NB4 (cell line): ENCODE measurements at places on chromosomes 11 and 22.

DNA sequence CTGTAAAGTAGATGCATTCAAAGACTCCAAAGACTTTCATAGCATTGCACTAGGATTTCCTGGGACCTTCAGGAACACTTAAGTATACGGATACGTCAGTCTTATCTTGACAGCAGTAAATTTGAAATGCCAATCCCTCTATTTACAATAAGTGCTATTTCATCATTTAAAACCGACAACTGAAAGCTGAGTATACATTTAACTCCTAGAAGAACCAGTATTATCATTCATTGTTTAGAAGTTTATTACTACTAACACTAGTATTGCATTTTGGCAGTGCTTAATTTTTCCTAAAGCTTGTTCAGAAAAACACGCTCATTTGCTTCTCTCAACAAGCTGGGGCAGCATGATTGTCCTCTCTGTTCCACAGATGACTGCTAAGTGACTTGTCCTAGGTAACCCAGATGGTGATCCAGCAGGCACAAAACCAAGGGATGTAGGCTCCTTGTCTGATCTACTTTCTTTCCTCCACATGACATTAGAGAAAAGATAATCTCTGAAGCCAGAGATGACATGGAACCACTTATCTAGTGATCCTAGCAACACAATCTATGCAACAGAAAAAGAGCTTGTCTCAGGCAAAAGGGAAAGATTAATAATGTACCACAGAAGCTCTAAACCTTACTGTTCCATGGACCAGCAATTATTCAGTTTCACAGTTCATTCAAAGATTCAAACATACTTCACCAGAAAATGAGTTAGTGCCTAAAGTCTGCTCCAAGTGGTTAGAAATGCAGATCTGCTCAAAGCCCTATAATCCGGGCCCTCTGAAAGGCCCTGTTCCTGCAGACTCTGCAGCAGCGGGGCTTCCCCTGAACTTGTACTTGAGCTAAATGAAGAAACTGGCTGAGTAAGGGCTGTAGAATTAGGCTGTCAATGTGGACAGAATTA, 5.2 kb downstream of the MAML2 start:
- peak; percentile 23 for DNase-seq

GRCh38 chr11:43706631-43707030, 26.1 kb downstream of the HSD17B12 start:
- DNase-seq, result no peak

- peak; percentile 21 for DNase-seq
Observed at GRCh38 chr22:42080287-42080686, 787 bp downstream of the SMDT1 start.

GRCh38 chr11:6111673-6112072, 4.2 kb downstream of the OR56B4 start:
- DNase-seq, result no peak

DNA sequence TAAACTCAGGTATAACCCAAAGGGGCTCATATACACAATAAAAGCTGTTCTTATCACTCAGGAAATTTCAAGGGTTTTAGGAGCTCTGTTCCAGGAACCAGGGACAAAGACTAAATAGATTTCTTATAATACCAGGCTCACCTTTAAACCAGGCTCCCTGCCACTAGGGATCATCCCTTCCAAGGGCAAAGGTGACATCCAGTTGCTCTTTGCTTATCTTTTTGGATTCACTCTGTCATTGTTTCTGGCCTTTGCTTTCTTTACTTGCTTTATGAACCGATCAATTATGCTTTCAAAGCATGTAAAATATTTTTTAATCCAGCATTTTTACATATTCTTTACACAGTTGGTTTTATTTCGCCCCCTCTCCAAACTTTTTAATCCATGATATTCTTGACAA, 321.7 kb upstream of the SYN3 start:
- no peak for DNase-seq

DNA sequence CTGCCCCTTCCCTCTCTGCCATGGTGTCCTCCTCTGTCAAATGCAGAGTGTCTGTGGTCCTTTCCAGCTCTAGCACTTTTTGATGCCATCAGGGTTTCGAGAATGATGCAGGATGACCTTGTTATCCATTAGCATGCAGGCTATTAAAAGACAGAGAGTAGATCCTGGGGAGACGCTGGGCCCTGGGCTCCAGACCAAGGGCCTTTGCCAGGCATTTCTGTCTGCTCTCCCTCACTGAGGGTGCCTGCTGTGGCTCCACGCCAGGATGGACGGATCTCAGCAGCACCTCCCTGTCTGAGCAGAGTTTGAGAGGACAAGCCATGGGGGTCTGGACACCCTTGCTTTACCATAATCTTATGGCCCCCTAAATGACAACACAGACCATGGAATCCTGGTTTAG, 110.8 kb upstream of the CD82 start:
- DNase-seq, result no peak

DNA sequence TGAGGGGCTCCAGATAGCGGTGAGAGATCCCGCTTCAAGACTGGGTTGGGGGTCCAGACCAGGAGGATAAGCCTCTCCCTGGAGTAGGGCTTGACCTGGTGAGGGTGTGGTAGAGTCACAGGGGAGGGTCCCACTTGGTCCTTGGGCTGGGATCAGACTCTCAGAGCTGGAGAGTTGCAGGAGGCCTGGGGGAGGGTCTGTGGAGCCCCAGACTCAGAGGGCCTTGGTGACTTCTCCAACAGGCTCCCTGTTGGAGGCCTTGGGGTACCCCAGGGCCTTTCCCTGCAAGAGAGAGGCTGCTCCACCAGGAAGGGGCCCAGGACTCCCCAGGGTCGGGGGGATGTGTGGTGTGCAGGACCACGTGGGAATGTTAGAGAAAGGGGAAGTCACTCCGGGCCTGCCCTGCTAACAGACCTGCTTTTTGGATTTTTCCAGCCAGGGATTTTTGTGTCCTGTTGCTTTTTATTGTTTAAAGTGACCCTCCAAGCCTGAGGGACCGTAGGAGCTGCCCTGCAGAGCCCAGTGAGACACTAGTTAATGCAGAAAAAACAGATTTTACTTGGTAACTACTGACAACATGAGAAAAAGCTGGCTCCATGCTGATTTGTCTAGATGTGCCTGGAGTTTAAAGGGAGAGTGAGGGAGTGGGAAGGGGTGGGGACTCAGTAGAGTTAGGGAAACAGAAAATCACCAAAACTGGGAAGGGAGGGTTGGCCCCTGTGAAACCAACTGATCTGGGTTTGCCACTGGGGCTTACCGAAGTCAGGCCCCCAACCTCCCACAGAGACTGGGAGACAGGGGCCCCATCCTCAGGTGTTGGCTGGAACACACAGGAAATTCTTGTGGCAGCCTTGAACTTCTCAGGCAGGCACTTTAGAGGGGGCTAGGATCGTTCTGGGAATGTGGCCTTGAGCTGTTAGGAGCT, 801 bp upstream of the TXNRD2 start:
- peak; percentile 88 for DNase-seq

DNA sequence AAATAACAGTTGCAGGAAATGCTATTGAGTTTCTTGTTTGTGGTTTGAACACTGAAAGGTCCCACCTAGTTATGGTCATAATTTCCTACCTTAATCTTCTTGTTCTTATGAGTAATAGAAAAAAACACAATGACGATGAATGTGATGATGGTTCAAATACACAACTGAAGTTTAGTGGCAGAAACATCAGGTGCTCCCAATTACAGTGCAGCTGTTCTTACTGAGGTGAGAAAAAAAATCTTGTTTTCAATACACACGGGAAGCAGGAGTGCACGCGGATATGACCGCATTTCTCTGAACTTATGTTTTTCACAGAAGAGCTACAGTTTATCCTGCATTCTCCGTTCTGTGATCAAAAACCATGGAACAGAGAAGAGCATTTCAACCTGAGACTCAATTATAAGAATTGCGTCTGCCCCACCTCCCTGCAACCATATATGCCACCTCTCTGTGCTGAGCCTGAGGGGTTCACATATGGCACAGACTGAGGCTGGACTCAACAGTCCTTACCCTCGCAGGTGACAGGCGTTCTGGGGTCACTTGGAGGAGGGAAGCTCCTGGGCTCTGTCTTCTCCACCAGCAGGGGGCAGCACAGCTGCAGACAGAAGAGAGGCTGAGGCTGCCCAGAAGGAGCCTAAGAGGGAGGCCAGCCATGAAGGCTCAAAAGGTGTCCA, 99.7 kb upstream of the IGLL5 start:
- peak; percentile 69 for DNase-seq

DNA sequence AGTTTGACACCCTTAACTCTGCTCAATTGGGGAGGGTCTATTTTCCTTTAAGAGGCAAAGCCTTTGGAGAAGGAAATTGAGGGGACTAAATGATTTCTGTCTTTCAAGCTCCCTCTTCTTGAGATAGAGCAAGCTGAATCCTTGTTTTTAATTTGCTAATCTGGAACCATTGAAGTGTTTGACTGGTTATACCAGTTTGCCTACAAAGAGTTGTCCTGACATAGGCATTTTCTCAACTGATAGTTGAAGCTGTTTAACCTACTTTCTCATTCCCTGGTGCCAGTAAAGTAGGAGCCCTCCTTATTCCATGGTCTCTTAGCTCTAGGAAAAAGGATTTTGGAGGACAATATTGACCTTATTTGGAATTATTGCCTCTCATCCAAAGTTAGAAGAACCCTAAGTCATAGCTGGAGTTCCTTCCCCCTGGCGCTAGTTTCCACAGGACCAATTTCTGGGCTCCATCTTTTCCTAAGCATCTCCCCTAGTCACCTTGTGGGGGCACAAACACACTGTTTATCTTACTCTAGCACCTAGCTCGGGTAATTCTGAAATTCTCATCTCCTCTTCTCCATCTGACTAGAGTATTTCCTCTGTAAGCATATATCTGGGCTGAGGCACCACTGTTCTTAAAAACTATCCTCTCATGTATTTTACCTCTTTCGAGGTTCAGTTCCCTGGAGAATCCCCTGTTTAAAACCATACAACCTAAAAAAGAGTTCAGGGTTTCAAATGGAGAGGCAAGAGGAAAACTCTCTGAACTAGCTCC, 7.4 kb downstream of the ZDHHC5 start:
- no peak for DNase-seq

- DNase-seq, result peak; percentile 67
Observed at GRCh38 chr11:56841210-56841810, 92.8 kb upstream of the OR9G4 start.

GRCh38 chr22:49310354-49310753, 517.3 kb downstream of the BRD1 start:
- no peak for DNase-seq

- DNase-seq, result no peak
Observed at GRCh38 chr22:42067671-42068251, 2.9 kb downstream of the NAGA start.

GRCh38 chr11:66157182-66157864, 87.3 kb downstream of the PACS1 start:
- DNase-seq, result no peak

GRCh38 chr22:49815641-49816091, 12.0 kb downstream of the BRD1 start:
- no peak for DNase-seq

DNA sequence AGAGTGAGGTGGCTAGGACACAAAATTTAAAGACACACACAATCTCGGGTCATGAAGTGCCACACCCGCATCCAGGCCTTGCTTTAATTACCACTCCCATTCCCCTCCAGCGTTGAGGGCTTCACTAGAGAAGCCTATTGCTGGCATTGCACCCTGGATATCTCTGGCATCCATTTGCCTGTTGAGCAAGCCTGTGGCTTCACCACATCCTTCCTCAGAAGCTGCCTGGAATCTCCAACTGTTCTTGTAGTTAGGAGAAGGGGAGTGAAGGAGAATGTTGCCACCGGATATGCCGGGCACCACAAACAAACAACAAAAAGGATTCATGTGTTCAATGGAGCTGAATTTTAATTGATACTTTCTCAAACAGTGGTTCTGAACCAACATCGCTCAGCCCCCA, 34.4 kb upstream of the RCN1 start:
- peak; percentile 91 for DNase-seq

GRCh38 chr11:123080015-123080414, 18.1 kb upstream of the HSPA8 start:
- no peak for DNase-seq

- DNase-seq, result peak; percentile 13
Observed at GRCh38 chr11:26992031-26992541, 1.8 kb upstream of the FIBIN start.

DNA sequence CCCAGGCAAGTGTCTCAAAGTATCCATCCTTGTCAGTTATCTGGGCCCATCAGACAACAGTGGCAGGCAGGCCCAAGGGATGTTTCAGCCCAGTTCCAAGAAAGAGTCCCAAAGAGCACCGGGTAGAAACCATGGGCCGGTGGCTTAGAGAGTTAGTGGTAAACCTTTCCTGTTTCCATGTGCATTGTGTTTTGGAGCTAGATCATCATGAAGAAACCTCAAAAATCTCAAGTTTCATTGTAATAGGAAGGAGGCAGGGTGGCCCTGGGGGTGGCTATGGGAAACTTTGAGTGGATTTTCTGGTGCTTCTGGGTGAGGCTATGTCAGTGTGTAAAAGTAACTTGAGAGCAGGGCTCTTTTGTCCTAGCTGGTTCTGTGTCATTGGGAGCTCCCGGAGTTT, 68.1 kb downstream of the UBASH3B start:
- DNase-seq, result no peak

DNA sequence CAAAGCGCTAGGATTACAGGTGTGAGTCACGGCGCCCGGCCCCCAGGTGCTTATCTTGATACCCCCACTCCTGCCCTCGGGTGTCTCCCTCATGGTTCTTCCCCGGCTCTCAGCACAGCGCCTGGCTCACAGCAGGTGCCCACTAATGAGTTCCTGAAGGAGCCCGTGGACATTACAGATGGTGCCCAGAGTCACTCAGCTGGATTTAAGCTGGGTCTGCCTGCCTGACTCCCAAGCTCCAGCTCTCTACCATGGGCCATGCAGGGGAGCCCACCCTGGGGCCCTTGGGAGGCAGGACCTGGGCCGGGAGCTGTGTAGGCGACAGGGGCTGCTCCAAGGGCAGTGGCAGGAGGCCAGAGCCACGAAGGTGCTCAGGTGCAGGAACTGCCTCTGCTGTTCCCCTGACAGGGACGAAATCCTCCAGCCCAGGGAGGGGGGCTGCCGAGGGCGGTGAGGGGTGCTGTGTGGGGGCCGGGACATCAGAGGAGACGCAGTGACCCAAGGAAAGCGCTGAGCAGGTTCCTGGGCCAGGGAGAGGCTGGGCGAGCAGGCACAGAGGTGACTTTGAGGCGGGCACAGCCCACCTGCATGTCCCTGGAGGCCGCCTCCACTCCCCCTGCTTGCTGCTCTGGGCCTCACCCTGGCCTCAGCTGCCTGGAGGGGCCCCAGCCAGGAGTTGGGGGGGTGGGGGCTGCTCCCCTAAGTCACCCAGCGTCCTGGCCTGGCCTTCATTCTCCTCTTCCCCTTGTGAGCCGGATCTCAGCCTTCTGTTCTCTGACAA, 14.6 kb upstream of the FLRT1 start:
- DNase-seq, result no peak

GRCh38 chr11:24509114-24509513, 12.3 kb downstream of the LUZP2 start:
- DNase-seq, result no peak

GRCh38 chr22:22616636-22617035, 27.8 kb upstream of the GGTLC2 start:
- no peak for DNase-seq

DNA sequence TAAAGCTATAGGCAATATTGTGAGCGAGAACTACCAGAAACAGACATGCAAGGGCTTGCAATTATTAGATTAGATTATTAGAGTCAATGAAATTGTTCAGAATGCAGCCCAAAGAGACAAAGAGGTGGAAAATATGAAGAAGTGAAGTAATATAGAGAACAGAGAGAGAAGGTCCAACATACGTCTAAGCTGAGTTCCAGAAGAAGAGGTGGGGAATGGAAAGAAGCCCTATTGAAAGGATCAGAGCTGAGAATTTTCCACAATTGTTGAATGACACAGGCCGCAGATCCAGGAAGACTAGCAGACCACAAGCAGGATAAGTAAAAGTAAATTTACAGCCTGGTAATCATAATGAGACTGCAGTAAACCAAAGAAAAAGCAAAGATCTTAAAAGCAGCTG, 93.2 kb downstream of the EXT2 start:
- no peak for DNase-seq

- DNase-seq, result no peak
Observed at GRCh38 chr22:37259540-37260029, 15.5 kb upstream of the RAC2 start.
